ENCODE measurements at places on chromosomes 5 and 9. TPM values are rescaled to one million over a fixed set of nuclear protein-coding genes. Genes with fewer than 3 reads are reported as not detected.

KCNMB1 gene
- polyA plus RNA-seq, result not detected

APBA1 gene
- not detected for polyA plus RNA-seq

FAM221B gene
- polyA plus RNA-seq, result not detected

ITGA1 gene
- polyA plus RNA-seq, result 0.27 TPM

CARTPT gene
- not detected for polyA plus RNA-seq

LTC4S gene
- polyA plus RNA-seq, result 1.5 TPM

SLC36A3 gene
- polyA plus RNA-seq, result not detected

MRNIP gene
- 13.6 TPM for polyA plus RNA-seq

PTGR1 gene
- not detected for polyA plus RNA-seq

N4BP3 gene
- 1.6 TPM for polyA plus RNA-seq

GRCh38 chr5:35239911-35240610 lies 9.8 kb upstream of the PRLR start:
- no peak overlapping the region for H3K27ac ChIP-seq
- no peak for DNase-seq
- peaks cover 4% of the 10 kb centered on the region for H3K36me3 ChIP-seq
- no peak overlapping the region for H3K4me3 ChIP-seq

GRCh38 chr9:13244181-13244580 lies 35.3 kb downstream of the MPDZ start:
- H3K27me3 ChIP-seq, result no peaks in the 10 kb centered on the region
- H3K4me1 ChIP-seq, result no peaks in the 10 kb centered on the region
- no peaks in the 10 kb centered on the region for H3K36me3 ChIP-seq
- H3K27ac ChIP-seq, result no peak overlapping the region
- DNase-seq, result no peak

DNA sequence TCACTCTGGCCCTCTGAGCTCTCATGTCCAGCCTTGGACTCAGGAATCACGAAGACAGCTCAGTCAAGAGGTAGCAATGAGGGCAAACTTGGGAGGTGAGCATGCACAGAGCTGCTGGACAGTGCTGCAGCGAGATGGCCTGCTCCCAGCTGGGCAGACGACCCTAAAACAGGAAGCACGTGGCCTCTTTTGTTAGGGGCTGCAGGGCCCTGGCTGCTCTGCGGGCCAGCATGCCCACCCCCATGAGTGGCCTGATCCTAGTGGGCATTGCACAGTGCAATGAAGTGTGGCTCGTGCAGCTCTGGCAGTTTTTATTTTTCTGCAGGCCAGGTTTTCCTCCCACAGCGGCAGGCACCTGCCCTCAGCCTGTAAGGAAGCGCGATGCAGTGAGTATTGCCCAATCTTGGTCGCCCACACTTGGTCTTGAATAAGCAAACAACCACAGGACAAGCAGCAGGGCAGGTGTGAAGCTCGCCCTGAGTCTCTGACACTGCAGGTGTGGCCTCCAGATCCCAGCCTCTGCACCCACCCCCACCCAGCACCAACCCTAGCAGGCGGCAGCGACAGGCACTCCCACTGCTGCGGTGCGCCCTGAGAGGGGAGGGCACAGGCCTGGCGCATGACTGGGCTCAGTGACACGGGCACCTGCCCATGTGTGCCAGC lies 60.8 kb downstream of the SEMA4D start:
- H3K27me3 ChIP-seq, result no peaks in the 10 kb centered on the region
- DNase-seq, result peak; percentile 55
- peaks cover 90% of the 10 kb centered on the region for H3K4me1 ChIP-seq
- peak overlapping the region; percentile 89 for H3K27ac ChIP-seq
- H3K36me3 ChIP-seq, result no peaks in the 10 kb centered on the region
- H3K4me3 ChIP-seq, result peak overlapping the region; percentile 73

DNA sequence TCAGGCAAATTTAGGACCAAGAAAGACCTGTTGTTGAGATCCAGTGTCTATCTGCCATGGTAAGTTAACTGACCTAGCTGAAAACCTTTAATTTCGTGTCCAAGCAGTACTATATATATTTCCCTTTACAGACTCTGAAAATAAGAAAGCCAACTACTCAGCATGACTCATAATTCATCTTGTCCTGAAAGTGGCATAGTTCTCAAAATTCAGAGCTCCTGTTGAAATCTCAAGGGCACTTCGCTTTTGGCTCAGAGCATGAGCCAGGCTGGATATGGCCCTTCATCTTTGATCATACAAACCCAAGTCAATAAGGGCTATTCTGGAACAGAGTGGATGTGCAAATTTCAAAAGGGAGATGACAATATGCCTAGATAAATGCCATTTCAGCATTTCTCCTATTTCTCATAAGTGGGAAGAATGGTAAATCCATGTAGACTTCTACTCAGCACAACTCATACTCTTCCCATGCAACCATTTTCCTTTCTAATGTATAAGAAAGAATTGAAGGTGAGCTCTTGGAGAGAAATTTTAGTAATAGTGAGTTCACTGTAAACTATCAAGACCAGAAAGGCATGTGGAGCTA lies 567.9 kb upstream of the DAB2 start:
- H3K4me3 ChIP-seq, result no peak overlapping the region
- H3K36me3 ChIP-seq, result no peaks in the 10 kb centered on the region
- no peak for DNase-seq

DNA sequence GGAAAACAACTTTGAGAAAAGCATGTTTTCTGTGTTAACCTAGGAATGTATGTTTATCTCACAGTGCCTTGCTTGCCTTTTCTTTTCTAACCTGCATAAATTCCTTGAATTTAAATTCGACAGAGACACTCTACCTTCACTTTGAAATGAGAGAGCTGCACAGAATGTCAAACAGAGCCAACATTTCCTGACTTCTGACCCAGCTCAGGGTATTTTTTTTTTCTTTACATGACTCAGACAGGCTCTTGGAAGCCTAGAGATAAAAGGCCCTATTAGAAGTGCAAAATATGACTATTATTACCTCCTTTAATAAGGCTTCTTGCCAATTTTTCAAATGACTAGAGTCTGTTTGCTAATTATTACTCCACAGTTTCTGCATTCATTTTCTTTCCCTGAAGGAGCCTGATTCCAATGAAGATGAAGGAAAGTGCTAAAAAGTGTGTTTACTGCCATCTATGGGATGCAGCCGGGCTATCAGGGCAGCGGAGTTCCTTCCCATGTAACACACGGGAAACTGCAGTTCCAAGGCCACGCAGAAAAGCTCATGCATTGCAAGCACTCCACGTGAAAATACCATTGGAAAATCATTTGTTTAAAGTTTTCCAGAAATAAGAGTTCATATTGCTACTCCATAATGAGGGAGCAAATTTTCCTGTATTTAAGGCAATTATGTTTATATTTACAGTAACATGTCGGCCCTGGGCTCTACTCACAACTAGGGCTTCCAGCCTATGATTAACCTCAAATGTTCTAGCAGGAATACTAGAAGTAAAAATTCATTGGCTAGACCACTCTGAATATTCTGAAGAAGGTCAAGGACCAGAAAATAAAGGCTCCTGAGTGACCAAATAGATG lies 485.6 kb downstream of the ZSWIM6 start:
- H3K4me1 ChIP-seq, result no peaks in the 10 kb centered on the region
- H3K27ac ChIP-seq, result no peak overlapping the region
- no peak overlapping the region for H3K4me3 ChIP-seq
- peaks cover 22% of the 10 kb centered on the region for H3K27me3 ChIP-seq
- DNase-seq, result no peak
- H3K36me3 ChIP-seq, result no peaks in the 10 kb centered on the region

GRCh38 chr5:178280631-178281030 lies 48.0 kb upstream of the PHYKPL start:
- no peak for DNase-seq
- H3K27ac ChIP-seq, result no peak overlapping the region
- H3K4me3 ChIP-seq, result no peak overlapping the region

- peaks cover 20% of the 10 kb centered on the region for H3K4me1 ChIP-seq
- DNase-seq, result no peak
- no peaks in the 10 kb centered on the region for H3K36me3 ChIP-seq
- H3K27ac ChIP-seq, result peak overlapping the region; percentile 3
Observed at GRCh38 chr5:148620696-148621095, 33.6 kb downstream of the HTR4 start.

DNA sequence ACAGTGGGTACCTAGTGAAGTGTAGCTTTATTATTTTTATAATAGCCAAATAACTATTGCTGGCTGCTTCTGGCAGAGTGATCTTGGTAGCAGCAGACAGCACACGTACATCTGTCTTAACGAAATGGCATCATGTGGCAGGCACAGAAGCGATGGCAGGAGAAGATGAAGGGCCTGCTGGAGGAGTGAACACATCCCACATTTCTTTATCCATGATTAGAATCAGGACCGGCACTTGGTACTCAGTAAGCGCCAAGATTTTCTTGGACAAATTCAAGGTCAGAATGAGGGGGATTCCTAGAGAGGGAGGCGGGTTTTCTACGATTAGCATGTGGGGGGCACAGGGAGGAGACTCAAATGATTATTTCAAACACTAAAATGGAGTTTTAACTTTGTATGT lies 23.0 kb upstream of the ZNF366 start:
- peaks cover 23% of the 10 kb centered on the region for H3K27me3 ChIP-seq
- H3K36me3 ChIP-seq, result peaks cover 1% of the 10 kb centered on the region
- no peaks in the 10 kb centered on the region for H3K4me1 ChIP-seq

GRCh38 chr5:60794691-60795090 lies 49.4 kb downstream of the ELOVL7 start:
- H3K27me3 ChIP-seq, result peaks cover 11% of the 10 kb centered on the region
- H3K4me1 ChIP-seq, result no peaks in the 10 kb centered on the region
- H3K4me3 ChIP-seq, result no peak overlapping the region
- no peaks in the 10 kb centered on the region for H3K36me3 ChIP-seq
- no peak for DNase-seq
- H3K27ac ChIP-seq, result no peak overlapping the region

DNA sequence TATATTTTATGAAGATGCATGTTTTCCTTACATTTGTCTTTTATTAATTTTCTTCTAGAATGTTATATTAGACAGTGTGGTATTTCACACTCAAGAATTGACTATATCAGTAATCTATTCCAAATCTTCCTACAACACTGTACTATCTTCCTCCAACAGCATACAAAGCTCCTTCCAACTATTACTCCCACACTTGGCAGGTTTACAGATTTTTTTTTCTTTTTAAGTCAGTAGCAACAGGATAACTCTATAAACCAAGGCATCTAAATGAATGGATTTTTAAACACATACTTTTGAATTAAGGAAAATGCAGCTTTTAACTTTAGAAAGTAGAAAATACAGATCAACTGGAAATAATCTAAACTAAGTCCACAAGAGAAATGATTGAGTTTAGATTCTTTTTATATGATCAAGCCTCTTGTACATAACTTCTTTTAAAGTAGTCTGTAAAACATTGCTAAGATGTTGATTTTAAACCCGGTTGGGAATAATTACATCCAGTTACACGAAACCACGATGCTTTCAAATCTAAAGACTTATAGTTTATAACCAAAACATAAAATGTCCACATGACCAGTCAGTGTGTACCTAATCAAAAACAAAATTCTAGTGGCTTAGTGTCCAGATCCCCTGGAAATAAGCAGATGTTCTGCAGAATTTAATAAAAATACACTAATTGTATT lies 281.6 kb downstream of the ADAMTS6 start:
- H3K4me3 ChIP-seq, result no peak overlapping the region
- H3K27me3 ChIP-seq, result peaks cover 2% of the 10 kb centered on the region
- H3K27ac ChIP-seq, result no peak overlapping the region
- no peaks in the 10 kb centered on the region for H3K4me1 ChIP-seq

GRCh38 chr9:134912126-134912840 lies 5.4 kb downstream of the FCN1 start:
- H3K4me3 ChIP-seq, result no peak overlapping the region
- peaks cover 9% of the 10 kb centered on the region for H3K4me1 ChIP-seq
- peaks cover 39% of the 10 kb centered on the region for H3K27me3 ChIP-seq
- DNase-seq, result no peak
- no peak overlapping the region for H3K27ac ChIP-seq

GRCh38 chr5:110968246-110969005 lies 103.1 kb upstream of the TSLP start:
- H3K36me3 ChIP-seq, result no peaks in the 10 kb centered on the region
- no peaks in the 10 kb centered on the region for H3K27me3 ChIP-seq
- H3K4me3 ChIP-seq, result no peak overlapping the region
- no peak for DNase-seq
- H3K27ac ChIP-seq, result no peak overlapping the region

GRCh38 chr9:84939774-84940173 lies 270.2 kb downstream of the NTRK2 start:
- no peaks in the 10 kb centered on the region for H3K36me3 ChIP-seq
- no peaks in the 10 kb centered on the region for H3K27me3 ChIP-seq
- H3K4me3 ChIP-seq, result no peak overlapping the region
- H3K4me1 ChIP-seq, result no peaks in the 10 kb centered on the region
- no peak overlapping the region for H3K27ac ChIP-seq

DNA sequence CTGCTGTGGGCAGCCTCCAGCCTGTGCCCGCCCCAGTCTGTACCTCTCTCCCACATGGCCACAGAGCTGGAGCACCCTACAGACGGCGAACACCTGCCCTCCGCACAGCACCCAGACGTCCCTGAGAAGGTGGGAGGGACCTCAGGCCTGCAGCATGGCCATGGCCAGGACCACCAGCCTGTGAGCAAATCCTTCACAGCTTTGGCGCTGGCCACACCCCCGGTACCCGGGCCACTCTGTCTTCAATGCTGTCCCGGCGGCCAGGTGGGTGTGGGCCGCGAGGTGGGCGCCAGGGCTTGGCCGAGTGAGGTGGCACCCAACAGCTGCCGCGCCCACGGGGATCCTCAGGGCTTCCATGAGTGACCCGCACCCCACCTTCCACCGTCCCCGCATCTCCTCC lies 18.7 kb downstream of the NOTCH1 start:
- H3K4me3 ChIP-seq, result no peak overlapping the region
- DNase-seq, result no peak
- H3K27me3 ChIP-seq, result no peaks in the 10 kb centered on the region
- no peaks in the 10 kb centered on the region for H3K36me3 ChIP-seq
- no peak overlapping the region for H3K27ac ChIP-seq

GRCh38 chr5:169649486-169649885 lies 12.4 kb downstream of the DOCK2 start:
- H3K4me1 ChIP-seq, result peaks cover 100% of the 10 kb centered on the region
- DNase-seq, result no peak
- no peak overlapping the region for H3K4me3 ChIP-seq
- no peaks in the 10 kb centered on the region for H3K27me3 ChIP-seq
- H3K36me3 ChIP-seq, result no peaks in the 10 kb centered on the region
- H3K27ac ChIP-seq, result peak overlapping the region; percentile 85

- H3K36me3 ChIP-seq, result no peaks in the 10 kb centered on the region
- H3K27ac ChIP-seq, result no peak overlapping the region
- no peak overlapping the region for H3K4me3 ChIP-seq
- no peaks in the 10 kb centered on the region for H3K4me1 ChIP-seq
- H3K27me3 ChIP-seq, result no peaks in the 10 kb centered on the region
Observed at GRCh38 chr9:88682431-88682831, 147.5 kb downstream of the NXNL2 start.

- DNase-seq, result no peak
- H3K36me3 ChIP-seq, result no peaks in the 10 kb centered on the region
- H3K27ac ChIP-seq, result no peak overlapping the region
- no peak overlapping the region for H3K4me3 ChIP-seq
- no peaks in the 10 kb centered on the region for H3K4me1 ChIP-seq
Observed at GRCh38 chr9:78900500-78900899, 603.6 kb downstream of the PSAT1 start.

GRCh38 chr5:125612181-125612721 lies 811.0 kb upstream of the GRAMD2B start:
- H3K27me3 ChIP-seq, result no peaks in the 10 kb centered on the region
- no peaks in the 10 kb centered on the region for H3K4me1 ChIP-seq
- no peaks in the 10 kb centered on the region for H3K36me3 ChIP-seq
- no peak overlapping the region for H3K27ac ChIP-seq
- H3K4me3 ChIP-seq, result no peak overlapping the region

All from naive thymus-derived CD8-positive, alpha-beta T cell (primary cell).